ENCODE measurements at places on chromosomes 13 and 19.

DNA sequence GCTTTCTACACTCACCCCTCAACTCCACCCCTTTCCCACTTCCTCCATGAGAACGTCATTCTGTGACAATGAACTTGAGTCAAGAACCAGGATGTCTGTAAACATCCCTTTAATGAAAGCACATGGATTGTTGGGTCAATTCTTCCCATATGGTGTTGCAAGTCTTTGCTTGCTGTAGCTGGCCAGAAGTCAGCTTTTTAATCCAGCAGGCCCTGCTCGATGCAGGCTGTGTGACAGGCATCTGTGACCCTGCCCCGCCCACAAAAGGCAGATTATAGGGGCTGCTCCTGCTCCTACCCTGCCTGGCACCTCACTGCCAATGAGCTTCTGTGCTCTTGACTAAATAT, 78.0 kb downstream of the STARD13 start:
- DNase-seq = no peak

DNA sequence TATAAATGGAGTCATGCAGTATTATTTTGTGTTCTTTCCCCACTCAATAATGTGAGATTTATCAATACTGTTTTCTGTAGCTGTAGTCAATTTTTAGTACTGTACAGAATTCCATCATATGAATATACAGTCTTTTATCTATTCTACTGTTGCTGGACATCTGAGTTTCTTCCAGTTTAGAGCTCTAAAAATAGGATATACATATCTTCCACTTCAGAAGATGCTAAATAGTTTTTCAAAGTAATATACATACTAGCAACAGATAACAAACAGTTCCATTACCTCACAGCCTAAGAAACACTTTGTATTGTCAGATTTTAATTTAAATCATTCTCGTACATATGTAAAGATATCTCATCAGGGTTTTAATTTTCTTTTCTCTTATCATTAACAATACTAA, 149.6 kb downstream of the UGGT2 start:
- DNase-seq = no peak

- no peak for DNase-seq
Observed at GRCh38 chr13:23025864-23026608, 154.7 kb upstream of the SGCG start.

GRCh38 chr13:27259831-27260230, 8.5 kb downstream of the RPL21 start:
- no peak for DNase-seq
